ENCODE measurements at places on chromosomes 11 and 22. TPM values are rescaled to one million over a fixed set of nuclear protein-coding genes. Genes with fewer than 3 reads are reported as not detected.

DNA sequence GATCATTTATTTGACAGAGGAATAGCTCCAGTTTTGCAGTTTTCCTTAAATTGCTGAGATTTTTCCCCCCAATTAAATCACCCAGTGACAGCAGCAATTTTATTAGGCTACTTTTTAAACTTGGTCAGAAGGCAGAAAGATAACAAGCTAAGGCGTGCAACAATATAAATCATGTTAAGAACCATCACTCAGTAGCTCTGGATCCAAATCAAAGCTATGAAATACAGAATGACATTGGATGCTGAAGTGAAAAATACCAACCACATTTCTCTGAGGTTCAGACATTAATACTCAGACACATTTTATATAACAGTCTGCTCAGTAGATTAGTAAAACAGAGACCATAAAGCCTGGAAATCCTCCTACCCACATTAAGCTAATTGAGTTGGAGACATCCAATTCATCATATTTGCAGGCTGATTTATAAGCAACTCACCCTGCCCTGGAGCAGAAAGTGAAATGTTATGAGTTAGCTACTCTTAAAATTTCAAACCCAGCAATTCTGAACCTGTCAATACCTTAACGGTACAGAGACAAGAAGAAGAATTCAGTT lies 1108.4 kb downstream of the DLG2 start:
- H3K36me3 ChIP-seq, result no peaks in the 10 kb centered on the region
- H3K4me3 ChIP-seq, result no peak overlapping the region
- H3K27me3 ChIP-seq, result no peaks in the 10 kb centered on the region
- H3K27ac ChIP-seq, result no peak overlapping the region

- H3K27me3 ChIP-seq, result no peaks in the 10 kb centered on the region
- H3K4me1 ChIP-seq, result no peaks in the 10 kb centered on the region
- no peak for DNase-seq
- no peaks in the 10 kb centered on the region for H3K36me3 ChIP-seq
Measured at GRCh38 chr11:5178046-5178837, 22.2 kb downstream of the OR51V1 start.

DNA sequence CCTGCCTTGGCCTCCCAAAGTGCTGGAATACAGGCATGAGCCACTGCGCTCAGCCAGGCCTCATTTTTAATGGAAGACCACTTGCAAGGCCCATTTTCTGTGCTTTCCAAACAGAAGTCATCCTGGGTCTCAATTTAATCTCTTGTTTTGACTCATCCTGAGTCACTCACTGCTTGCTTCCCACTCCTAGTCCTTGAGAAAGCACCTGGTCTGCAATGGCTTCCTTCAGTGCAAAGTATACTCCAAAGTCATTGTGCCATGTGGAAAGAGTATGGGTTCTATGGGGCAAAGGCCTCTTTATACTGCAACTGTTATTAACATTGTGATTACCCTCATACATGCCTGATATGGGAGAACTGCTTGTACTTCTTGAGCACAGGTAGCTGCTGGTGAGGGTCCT lies 18.3 kb upstream of the SLC5A1 start:
- no peak for DNase-seq
- peaks cover 3% of the 10 kb centered on the region for H3K27me3 ChIP-seq
- no peaks in the 10 kb centered on the region for H3K4me1 ChIP-seq
- no peak overlapping the region for H3K27ac ChIP-seq
- H3K4me3 ChIP-seq, result no peak overlapping the region

GRCh38 chr11:13297917-13298356 lies 20.3 kb downstream of the BMAL1 start:
- no peaks in the 10 kb centered on the region for H3K27me3 ChIP-seq
- no peak overlapping the region for H3K27ac ChIP-seq
- no peaks in the 10 kb centered on the region for H3K36me3 ChIP-seq
- H3K4me1 ChIP-seq, result peaks cover 3% of the 10 kb centered on the region
- no peak for DNase-seq

GRCh38 chr11:36002196-36002595 lies 58.3 kb downstream of the LDLRAD3 start:
- peak overlapping the region; percentile 98 for H3K27ac ChIP-seq
- DNase-seq, result peak; percentile 88
- no peaks in the 10 kb centered on the region for H3K36me3 ChIP-seq
- H3K27me3 ChIP-seq, result no peaks in the 10 kb centered on the region

DNA sequence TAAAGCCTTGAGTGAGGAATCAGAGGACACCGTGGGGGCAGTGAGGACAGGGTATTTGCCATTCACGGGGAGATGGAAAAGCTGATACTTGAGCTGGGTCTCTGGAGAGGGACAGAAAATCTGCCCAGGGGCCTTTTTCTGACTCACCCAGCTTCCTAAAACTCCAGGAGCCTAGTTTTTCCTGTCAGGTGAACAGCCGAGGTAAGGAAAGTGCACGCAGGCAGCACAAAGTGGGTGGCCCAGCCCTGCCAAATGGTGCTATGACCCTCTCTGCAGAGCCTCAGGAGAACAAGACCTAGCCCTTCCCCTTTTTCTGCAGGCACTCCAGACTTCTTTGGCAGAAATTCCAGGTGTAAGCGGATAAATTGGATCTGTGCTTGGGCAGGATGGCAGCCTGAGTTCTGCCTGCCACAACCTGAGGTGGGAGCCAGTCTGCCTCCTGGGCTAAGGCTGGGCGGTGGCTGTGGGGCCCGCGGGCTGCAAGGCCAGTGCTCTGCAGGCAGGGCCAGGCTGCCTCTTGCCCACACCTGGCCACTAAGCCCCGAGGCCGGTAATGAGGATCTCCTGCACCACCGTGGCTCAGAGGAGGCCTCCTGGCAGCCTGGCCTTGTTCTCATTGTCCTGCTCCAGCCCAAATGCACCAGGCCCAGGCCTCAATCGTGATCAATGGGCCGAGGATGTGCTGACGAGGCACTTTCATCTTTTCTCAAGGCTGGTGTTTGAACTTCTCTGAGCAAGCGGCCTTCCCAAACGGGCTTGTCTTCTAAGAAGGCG lies 72.9 kb upstream of the LMO1 start:
- no peak overlapping the region for H3K27ac ChIP-seq
- no peaks in the 10 kb centered on the region for H3K36me3 ChIP-seq
- DNase-seq, result no peak
- H3K27me3 ChIP-seq, result no peaks in the 10 kb centered on the region
- peaks cover 42% of the 10 kb centered on the region for H3K4me1 ChIP-seq

DNA sequence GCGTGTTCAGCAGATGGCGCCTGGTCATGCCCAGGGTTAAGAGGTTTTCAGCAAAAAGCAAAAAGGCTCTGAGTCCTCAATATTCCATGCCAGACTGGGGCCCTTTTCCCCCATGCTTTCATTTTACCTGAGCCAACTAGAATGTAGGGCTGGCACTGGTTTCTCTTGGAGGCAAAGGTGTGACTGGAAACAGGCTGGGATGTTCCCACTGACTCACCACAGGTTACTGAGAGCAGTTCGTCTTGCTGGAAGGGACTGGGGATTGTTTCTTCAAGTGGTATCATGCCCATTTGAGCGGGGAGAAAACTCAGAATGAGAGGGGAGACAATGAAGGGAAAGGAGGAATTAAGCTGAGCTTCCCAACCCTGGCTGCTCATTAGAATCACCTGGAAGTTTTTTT lies 243.9 kb downstream of the TENM4 start:
- H3K27me3 ChIP-seq, result no peaks in the 10 kb centered on the region
- no peak overlapping the region for H3K27ac ChIP-seq
- no peaks in the 10 kb centered on the region for H3K36me3 ChIP-seq
- no peaks in the 10 kb centered on the region for H3K4me1 ChIP-seq
- H3K4me3 ChIP-seq, result no peak overlapping the region
- no peak for DNase-seq

GRCh38 chr11:73902303-73902702 lies 25.5 kb downstream of the PAAF1 start:
- no peak overlapping the region for H3K4me3 ChIP-seq
- DNase-seq, result no peak
- H3K27ac ChIP-seq, result no peak overlapping the region
- no peaks in the 10 kb centered on the region for H3K36me3 ChIP-seq
- H3K4me1 ChIP-seq, result no peaks in the 10 kb centered on the region

LRRC74B gene
- total RNA-seq, result not detected

MAJIN gene
- total RNA-seq, result 0.06 TPM

HINFP gene
- total RNA-seq, result 47.3 TPM

POTEH gene
- not detected for total RNA-seq

KCNK7 gene
- 0.34 TPM for total RNA-seq

Measured in neural progenitor cell (in vitro differentiated cells).